ENCODE measurements at places on chromosomes 6 and 20.
A peak's percentile ranks its signal among the peaks of the same experiment; 100 is the strongest.

GRCh38 chr6:120918137-120918536 lies 416.1 kb downstream of the TBC1D32 start:
- no peak for DNase-seq

GRCh38 chr6:134806180-134806798 lies 143.6 kb downstream of the ALDH8A1 start:
- no peak for DNase-seq

- DNase-seq = no peak
Measured at GRCh38 chr6:49038294-49038822, 424.7 kb downstream of the MMUT start.

DNA sequence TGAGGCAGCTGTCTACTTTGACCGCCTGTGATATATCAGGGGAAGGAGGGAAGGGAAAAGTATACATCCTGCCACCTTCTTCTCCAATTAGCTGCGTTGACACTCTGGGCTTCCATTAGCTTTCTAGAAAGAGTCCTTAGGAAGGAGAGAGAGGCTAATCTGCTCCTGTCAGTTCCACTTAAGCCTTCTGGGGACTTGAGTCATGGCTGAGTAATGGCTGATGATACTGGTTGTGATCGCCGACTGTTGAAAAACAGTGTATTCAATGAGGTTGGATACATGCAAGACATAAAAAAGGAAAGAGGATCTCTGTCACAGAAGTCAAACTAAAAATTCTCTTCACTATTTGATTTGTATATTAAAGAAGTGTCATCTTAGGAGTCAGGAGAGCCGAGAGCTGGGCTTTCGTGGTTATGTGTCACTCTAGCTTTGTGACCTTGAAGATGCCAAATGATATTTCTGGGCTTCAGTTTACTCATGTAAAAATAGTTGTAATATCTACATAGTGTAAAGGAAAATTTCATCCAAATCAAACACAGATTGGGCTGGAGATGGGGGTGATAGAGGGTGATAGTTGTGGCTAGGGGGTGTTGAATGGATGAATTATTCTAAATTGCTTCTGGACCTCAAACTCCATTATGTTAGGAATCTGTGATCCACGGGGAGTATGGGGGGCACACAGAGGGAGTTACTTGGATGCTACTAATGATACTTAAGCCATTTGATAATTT lies 189.0 kb downstream of the UST start:
- DNase-seq = no peak

GRCh38 chr6:22236626-22237414 lies 60.0 kb downstream of the PRL start:
- no peak for DNase-seq

DNA sequence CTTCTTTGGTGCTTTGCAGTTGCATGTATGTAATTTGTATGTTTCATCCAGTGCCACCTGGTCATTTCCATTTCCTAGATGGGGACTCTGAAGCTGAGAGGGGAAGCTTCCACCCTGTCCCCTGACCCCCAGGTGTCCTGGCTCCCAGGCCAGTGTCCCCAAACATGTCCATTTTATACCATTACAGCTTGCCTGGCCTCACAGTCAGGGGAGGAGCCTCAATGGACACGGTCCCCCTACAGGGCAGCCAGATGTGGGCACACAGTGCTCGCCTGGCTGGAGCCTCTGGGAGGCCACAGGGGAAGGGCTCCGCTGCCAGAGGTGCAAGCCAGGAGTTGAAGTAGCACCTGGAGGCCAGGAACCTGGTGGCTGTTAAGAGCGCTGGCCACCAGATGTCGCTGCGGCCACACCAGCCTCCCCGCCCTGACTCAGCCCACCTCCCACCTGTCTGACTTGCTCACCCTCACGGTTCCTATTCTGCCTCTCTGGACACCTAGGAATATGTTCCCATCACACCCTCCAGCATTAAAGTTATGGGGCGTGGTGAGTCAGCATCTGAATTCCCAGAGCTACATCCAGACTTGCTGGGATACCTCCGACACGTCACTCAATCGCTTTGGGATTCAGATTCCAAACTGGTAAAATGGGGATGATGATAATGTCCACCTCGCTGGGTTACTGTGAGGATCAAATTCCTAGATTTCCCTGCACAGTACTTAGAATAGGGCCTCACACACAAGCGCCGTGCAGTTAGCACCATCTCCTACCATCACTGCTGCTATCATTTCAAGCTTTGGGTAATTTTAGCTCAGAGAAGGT lies 107.4 kb downstream of the SULF2 start:
- peak; percentile 3 for DNase-seq

DNA sequence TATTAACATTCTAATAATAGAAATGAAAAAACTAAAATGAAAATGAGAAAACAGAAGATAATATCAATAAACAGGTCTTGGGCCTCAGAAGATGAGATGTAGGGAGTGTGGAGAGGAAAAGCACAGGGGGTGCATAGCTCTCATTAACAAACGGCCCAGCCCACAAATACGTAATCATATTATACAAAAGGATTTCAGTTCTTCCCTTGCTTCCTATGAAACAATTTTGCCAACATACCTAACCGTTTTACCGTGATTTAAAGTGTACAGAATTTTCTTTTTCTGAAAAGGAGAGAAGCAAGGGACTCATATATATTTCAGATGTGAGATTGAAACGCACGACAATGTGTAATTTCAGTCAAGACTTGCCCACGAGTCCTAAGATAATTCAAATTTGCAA lies 136.0 kb downstream of the HFE start:
- no peak for DNase-seq

DNA sequence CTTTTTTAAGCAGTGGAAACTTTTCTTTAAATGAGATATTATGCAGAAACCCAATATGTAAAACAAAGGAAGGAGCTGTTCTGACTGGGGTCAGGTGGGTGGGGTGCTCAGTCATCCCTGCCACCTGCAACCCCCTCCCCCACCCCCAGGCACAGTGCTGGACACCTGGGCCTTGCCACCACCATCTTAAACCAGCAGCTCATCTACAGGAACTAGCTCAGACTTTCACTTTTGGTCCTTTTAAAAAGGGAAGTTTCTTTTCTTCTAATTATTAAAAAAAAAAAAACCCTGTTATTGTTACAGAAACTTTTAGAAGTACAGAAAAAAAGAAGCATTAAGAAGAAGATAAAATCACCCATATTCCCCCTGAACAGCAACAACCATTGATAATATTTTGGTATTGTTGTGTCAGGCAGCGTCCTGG lies 37.1 kb downstream of the PPP1R16B start:
- DNase-seq = no peak

GRCh38 chr6:138979813-138980668 lies 8.0 kb downstream of the REPS1 start:
- DNase-seq = no peak

DNA sequence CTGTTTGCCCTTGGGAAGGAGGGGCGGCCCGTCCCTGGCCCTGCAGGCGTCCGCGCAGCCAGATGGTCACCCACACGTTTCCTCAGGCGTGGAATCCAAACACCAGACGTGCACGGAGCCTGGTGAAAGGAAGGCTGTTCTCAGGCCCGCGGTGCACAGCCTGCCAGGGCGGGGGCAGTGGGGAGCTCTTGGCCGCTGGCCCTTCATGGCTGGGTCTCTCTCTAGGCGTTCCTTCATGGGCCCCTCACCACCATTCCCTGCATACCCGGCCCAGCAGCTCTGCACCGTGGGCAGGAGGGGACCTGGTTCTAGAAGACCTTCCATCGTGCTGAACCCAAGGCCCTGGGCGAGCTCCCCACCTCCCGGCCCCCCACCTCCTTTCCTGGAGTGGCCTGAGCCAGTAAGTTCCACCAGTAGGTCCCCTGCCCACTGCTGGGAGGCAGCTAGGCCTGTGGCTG lies 30.4 kb upstream of the SMOC2 start:
- DNase-seq = no peak

DNA sequence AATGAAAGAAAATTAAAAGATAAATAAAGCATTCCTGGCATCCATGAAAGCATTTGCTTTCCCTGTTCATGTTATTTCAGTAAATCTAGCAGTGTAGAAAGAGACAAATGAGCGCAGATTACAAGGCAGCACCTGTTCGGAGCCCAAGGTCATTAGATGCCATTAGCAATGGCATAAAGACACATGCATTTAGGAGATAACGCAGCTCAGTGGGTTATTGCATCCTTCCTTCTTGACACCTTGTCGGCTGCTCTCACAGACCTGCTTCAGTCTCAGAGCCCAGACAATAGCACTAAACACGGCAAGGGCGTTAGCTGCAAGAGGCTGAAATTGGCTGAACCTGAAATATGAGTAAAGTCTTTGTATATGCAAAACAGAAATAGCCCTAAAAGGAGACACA lies 140.3 kb downstream of the ATXN1 start:
- DNase-seq = no peak

DNA sequence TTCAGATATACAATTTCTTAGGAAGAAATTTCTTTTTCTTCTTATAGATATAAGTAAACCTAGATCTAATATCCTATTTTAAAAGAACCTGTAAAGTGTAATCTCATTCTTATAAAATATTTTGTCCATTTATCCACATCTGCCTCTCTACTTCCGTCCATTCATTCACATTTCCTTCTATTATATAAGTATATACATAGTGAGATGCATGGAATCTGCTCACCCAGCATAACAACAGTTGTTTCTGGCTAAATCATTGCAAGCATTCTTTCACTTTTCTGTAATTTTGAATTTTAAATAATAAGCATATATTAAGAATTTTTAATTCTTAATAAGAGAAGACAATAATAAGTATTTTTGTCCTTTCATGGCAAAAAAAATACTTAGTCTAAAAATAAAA lies 45.4 kb downstream of the CEP162 start:
- no peak for DNase-seq

- DNase-seq = no peak
Measured at GRCh38 chr6:159433550-159433949, 259.5 kb downstream of the SOD2 start.

DNA sequence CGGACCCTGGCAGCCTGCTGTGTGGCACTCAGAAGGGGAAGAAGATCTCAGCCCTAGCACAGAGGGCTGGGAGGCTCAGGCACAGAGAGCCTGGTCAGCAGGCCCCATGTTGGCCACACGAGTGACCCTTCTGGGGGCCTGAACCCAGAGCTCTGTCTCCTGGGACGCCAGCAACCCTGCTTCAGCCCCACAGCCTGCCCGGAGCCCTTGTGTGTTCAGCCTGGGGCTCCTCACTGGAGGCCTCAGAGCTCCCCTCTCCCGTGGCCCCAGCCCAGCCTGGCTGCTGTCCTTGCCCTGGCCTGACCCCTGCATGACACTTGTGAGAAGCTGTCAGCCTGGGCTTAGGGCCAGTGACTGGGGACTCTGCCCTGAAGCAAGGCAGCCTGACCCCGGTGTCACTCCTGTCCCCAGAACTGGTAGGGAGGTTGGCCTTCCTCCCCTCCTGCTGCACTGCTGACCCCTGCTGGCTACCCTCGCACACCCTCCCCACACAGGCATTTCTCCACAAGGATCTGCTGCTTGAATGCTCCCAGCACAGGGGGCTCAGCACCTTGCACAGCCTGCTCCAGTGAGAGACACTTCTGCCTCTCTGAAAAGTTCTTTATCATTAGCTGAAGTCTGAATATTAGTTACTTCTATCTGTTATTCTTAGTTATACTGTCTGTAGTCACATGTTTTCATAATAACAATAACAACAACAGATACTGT lies 15.4 kb upstream of the IP6K3 start:
- DNase-seq = no peak

- no peak for DNase-seq
Measured at GRCh38 chr6:16947375-16948015, 154.4 kb upstream of the STMND1 start.

- DNase-seq = no peak
Measured at GRCh38 chr20:42484335-42484734, 705.4 kb downstream of the PTPRT start.

- no peak for DNase-seq
Measured at GRCh38 chr6:16576451-16577368, 184.6 kb downstream of the ATXN1 start.

DNA sequence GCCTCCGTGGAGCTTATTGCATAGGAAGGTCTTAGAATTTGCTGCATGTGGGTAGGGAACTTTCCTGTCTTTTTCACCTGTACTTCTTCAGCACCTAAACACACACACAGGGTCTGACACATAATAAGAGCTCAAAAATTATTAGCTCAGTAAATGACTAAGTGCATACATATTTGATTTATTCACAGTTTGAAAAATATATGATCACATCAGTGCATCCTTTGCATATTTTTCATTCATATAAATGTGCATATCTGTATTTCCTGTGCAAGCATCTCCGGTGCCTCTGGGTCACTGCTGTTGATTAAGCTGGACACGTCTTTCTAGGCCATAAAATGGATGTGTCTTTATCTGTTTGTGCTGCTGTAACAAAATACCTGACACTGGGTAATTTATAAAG lies 234.7 kb downstream of the UST start:
- no peak for DNase-seq

Data from bone marrow (tissue), 2 donors.